ENCODE measurements at places on chromosomes 6 and 20.

DNA sequence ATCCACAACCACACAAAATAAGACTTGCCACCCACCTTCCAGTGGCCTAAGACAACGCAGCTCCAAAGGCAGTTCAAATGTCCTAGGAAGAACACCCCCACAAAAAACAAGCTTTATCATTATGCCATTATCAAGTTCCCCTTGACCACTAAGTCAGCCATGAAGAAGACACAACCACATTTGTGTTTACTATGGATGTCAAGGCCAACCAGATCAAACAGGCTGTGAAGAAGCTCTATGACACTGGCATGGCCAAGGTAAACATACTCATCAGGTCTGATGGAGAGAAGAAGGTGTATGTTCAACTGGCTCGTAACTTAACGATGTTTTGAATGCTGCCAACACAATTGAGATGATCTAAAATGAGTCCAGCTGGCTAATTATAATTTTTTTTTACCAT, 26.1 kb downstream of the SEC63 start:
- DNase-seq = no peak

DNA sequence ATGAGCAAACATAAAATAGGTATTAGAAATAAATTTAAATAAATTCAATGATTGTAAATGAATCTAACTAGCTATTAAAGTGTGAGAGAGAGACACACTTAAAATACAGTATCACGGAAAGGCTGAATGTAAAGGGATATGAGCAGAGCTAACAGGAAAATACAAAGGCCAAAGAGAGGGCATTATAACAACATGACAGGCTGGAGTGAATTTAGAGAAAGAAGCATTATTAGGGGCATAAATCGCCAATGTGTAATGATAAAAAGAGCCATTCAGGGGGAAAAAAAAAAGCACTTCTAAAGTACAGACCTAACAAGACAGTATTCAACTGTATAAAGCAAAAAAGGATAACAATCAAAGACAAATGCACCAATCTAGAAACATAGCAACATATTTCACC, 28.1 kb downstream of the DACT2 start:
- DNase-seq = no peak

DNA sequence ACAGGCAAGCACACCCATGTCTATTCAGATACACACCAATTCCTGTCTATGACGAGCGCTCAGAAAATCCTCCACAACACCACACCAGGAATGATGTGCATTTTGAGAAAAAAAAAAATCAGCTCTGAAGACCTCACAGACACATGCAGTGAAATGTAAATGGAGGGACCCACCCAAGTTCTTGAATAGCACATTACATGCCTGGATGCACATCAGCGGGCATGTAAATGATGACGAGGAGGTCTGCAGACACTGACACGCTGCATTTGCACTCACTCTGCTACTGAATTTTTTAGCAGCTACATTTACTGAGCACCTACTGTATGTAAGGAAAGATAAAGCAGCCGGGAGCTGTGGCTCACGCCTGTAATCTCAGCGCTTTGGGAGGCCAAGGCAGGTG, 14.7 kb downstream of the NRSN2 start:
- no peak for DNase-seq

- DNase-seq = no peak
Observed at GRCh38 chr6:129920103-129920798, 59.1 kb upstream of the TMEM244 start.

DNA sequence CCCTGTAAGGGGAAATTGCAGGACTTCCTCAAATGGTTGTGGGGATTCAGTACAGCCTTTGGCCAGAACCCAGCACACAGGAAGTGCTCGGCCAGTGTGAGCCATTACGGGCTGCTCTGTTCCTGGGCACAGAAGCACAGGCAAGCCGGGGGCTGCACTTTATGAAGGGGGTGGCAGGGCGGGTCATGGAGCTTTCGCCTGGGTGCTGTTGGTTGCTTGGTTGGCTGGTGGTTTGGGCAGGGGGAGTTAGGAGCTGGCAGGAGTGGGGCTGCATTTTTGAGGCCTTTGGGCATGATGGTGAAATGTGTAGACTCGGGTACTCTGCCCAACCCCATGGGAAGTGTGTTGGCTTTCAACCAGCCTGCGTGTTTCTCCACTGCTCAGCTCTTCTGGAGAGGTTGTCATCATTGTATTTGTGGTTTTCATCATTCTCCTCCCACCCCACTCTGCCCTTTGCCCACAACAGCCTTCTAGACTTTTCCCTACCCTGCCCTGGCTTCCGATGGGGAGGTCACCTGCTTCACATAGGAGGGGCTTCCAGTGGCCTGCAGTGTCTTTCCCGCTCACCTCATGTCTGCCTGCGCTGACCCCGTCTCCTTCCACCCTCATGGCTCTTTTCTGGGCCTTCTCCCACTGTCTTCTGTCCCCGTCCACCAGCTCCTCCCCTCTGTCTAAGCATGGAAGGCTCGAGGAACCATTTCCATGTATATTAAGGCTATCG, 16.1 kb upstream of the RBM38 start:
- DNase-seq = no peak

GRCh38 chr20:9028419-9028818, 40.5 kb upstream of the PLCB4 start:
- no peak for DNase-seq

- DNase-seq = no peak
Observed at GRCh38 chr6:34529665-34530327, 26.3 kb downstream of the SPDEF start.

- no peak for DNase-seq
Observed at GRCh38 chr6:40936818-40937251, 102.2 kb downstream of the UNC5CL start.

- peak; percentile 67 for DNase-seq
Observed at GRCh38 chr20:46681032-46681854, 8.0 kb downstream of the TP53RK start.

DNA sequence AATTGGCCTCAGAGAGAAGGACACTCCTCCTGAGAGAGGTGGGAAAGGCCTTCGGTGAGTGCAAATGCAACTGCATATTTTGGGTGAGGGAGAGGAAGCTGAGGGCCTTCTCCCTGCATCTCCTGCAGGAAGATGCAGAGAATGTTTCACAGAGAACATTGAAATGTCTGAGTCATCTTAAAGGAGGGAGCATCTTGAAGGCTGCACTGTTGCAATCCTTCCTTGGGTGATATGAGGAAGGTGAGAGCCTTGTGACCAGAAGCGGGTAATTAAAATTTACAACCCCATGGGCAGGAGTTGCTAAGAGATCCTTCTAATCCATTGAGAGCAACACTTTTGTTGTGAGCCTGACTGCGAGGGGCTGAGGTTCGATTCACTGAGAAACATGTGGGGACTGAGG, 375.7 kb upstream of the MARCKS start:
- DNase-seq = no peak

- DNase-seq = no peak
Observed at GRCh38 chr6:111590209-111590980, 15.3 kb downstream of the TRAF3IP2 start.

DNA sequence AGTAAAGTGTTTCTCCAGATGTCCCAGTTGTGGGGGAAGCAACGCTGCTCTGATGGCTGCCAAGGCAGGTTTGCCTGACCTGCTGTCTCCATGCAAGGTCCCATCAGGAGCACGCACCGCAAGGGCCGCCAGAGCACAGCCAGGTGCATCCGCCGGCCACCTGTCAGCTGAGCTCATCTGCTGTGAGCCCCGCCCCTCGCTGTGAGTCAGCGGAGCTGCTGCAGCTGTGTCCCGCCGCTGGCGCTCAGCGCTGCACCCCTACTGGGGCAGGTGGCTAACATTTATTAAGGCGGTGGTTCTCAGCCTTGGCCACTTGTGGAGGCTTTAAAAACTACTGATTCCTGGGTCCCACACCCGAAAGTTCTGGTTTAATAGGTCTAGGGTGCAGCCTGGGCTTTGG, 225.7 kb downstream of the UST start:
- DNase-seq = peak; percentile 49

GRCh38 chr6:167745670-167746389, 80.9 kb upstream of the AFDN start:
- no peak for DNase-seq

DNA sequence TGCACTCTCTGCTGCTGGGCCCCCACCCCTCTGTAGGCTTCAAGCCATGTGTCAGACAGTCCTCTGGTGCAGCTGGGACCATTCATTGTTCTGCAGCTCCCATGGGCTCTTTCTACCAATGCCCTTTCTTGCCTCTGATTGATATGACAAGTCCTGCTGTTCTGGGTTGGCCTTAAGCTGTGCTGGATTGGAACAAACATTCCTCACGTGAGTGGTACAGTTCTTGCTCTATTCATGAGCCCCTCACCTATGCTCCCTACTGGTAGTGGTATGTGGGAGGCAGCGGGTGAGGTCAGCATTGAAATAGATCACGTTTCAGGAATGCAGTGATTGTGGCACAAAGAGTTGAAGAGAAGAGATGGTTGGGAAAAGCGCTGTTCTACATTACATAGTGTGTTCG, 48.8 kb upstream of the RALY start:
- DNase-seq = no peak

DNA sequence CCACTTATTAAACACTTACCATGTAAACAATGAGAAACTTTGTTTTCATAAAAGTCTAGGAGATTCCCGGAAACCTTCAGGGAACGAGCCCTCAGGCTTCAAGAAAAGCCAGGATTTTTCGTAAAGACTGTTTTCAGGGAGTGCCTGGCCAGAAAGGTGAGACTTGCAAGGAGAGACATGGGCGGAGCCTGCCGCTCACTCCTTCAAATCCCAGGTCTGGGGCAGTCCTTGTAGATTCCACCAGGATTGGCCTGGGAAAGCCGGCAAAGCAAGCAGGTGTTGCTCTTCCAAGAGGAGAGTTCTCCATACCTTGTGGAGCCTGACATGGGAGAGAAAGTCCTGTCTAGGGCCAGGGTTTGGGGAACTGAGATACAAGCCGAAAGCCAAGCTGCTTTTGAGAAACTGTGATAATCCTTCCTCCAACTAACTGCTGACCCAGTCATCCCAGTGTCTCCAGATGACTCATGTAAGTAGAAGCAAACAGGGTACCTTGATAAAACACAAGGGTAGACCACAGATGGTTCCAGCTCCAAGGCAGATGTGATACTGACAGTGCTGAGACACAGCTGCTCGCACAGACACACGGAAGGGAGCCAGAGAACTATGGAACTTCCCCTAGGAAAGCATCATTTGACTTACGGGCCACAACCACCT, 69.4 kb upstream of the NAA20 start:
- DNase-seq = no peak

GRCh38 chr6:105509506-105510331, 106.8 kb upstream of the PREP start:
- no peak for DNase-seq

- DNase-seq = no peak
Observed at GRCh38 chr6:20841806-20842205, 307.5 kb downstream of the CDKAL1 start.

GRCh38 chr20:5156675-5157448, 30.1 kb downstream of the CDS2 start:
- no peak for DNase-seq

- no peak for DNase-seq
Observed at GRCh38 chr6:98787961-98788360, 46.4 kb upstream of the POU3F2 start.

DNA sequence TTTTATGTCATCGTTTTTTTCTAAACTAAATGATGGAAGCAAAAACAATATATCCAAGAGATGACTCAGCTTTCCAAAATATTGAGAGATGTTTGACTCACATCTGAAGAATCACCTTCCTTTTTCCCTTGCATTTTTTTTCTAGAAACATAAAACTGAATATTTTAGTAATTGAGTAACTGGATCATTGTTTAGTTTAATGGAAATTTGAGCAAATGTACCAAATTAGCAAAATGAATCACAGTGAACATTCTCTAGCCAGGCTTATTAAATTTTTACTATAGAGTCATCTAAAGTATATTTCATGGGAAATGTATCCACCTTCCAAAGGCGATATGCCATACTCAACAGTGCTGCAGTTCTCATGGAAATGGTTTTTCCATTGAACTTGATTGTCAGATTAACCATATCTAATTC, 145.5 kb downstream of the TENT5A start:
- DNase-seq = no peak
